EL (cell line): ENCODE measurements at places on chromosomes 3 and 15.

DNA sequence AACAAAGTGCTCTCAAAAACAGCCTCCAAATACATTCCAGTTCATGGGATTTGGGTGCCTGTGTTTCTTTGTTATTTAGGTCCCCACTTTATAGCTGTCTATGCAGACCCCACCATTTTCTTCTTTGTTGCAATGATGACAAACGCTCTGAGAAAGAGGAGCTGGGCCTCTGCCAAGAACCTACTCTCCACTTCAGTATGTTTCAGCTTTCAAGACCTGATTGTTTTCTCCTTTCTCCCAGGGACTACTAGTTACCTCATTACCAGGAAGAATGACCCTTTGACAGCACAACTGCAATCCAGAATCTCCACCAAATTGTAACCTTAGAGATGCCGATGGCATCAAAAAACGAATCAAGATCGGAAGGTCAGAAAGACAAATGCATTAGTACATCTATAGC, 236.8 kb downstream of the MEIS2 start:
- DNase-seq, result no peak

DNA sequence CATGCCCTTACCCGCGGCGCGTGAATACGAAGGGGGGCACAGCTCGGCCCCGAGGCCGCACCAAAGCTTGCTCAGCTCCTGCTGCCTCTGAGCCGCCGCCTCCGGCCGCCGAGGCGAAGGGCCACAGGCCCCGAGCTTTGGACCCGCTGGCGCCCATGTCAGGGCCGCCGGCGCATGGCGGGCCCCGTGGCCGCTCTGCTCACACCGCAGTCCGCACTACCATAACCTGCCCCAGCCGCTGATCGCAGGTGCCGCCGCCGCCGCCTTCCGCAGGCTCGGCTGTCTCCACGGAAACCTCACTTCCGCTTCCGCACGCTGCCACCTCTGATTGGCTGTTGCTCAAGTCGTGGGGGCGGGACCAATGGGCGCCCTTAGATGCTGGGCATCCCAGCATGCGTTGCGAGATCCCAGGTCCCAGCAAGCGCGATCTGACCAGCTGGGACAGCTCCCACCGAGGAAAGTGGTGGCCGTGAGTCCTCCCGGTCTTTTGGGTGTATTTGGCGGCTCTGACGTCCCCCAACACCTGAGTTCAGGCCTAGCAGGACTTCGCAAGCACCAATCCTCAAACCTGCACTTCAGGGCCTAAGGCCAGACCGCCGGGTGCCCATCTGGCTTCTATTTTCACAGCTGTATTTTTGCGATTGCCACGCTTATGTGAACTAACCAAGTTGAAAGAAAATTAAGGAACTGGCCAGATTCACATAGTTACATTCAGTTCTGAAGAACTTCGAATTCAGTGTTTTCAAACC, at the start of gene TUSC2:
TSS of gene TUSC2 (minus strand) at position 281 of the 749 bp plus-strand sequence. CDS start at position 157, 124 bp downstream.
- DNase-seq, result peak; percentile 97

DNA sequence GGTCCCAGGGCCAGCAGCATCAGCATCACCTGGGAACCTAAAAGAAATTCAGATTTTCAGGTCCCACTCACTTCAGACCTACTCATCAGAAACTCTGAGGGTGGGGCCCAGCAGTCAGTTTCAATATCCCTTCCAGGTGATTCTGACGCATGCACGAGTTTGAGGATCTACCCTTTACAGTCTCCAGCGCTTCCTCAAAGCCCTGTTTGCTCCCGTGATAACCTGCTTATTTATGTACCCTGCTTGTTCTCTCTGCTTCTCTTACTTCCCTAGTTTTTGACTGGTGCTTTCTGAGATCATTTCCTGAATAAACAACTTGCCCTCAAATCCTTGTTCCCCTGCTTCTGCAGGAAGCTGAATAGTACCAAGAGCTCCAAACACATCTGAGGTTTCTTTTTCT, 245.3 kb downstream of the ZNF621 start:
- no peak for DNase-seq

DNA sequence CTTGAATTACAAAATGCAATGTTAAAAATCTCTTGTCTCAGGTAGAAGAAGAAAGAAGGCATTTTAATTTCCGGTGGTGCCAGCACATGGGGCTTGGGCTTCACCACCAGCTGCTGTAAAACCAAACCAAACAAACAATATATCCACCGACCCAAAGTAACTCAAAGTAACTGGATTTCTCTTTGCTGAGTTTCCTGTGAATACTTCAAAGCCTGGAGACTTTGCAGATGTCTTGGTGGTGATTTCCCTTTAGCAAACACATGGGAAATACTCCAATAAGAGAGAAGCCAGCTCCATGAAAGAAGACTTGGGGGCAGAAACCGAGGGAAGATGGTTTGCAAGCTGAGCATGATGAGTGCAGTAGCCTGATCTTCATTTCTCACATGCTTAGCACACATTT, 62.6 kb downstream of the EIF4E3 start:
- no peak for DNase-seq

DNA sequence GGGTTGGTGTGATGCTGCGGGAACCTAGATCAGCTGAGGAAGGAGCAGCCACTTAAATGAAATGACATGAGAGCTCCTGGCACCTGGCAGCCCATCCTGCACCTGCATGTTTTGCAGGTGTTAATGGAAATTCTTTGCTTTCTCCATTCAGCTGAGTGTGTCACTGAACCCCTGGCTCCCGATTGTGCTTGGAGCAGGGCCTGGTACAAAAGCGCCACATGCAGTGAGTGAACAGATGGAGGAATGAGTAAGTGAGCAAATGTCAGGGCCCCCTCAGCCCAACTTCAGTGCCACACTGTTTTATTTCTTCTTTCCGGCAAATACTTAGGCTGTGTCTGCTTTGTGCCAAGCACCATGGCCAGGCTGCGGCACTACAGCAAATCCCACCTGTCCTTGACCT, 132.2 kb downstream of the ASB7 start:
- DNase-seq, result no peak

DNA sequence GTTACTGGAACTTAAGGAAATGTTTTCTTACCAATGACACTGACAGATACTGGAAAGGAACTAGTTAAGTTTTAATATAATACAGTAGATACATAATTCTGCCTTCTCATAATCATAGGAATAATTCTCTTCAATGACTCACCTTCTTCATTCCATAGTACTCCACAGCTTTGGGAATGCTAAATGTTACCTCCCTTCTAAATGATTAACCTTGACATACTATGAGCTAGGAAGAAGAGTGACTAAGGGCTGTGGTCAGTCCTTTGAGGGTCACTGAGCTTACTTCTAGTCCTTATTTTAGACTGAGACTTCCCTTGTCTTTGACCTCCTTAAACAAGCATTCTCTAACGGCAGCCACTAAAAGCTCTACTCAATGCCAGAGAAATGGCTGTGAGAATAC, 69.6 kb upstream of the PPIB start:
- peak; percentile 82 for DNase-seq

DNA sequence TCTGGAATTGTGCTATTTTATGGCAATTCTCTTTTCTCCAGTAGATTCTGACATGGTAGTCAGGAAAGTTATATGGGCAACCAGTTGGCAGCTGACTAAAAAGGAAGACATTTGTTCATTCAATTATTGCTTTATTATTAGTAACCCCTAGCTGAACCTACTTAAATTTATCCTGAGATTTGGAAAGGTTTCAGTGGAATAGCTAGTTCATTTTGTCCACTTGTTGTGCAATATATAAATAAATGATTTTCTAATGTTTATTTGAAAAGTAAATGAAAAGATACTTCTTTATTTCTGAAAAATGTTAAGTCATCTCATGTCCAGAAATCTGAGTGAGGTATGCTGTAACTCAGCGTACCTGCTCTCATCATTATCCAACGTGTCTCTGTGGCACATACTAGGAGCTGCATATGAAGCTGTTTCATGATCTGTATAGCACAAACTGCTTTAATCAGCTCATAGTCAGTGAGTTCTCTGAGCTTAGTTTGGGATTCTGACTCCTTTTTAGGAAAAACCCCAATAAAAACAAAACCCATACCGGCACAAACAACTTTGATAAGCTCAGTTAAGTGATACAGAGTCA, 35.9 kb downstream of the RARB start:
- no peak for DNase-seq

DNA sequence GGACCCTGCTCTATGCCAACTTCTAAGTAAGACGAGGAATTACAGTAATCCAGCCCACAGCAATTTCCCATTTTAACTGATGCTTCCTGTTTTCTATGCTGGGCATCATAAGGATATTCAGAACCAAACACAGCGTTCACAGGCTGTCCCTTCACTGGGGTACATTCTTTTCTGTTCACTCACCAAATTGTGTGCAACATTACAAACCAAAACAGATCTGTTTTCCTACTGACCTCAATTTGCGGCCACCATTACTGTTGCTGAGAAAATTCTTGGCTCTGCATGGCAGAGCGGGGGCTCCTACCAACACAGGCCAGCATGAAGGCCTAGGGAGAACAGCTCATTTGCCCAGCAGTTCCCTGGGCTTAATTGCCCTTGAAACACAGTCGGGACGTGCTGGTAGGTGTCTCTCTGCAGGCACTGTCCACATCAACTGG, 76.5 kb downstream of the MYO1E start:
- DNase-seq, result peak; percentile 96

DNA sequence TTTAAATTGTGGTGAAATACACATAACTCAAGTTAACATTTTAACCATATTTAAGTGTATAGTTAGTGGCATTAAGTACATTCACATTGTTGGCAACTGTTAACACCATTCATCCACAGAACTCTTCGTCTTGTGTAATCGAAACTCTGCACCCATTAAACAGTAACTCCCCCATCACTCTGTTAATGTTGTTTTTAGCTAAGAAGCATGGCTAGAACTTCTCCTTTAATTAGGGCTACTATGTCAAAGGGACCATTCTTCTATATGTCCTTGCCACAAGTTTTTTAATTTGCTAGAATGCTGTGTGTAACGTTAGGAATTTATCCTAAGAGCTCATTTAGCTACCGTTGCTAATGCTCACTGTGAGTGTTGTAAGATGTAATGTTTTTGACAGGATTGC, 60.6 kb downstream of the MAP2K5 start:
- DNase-seq, result no peak
